ENCODE measurements at places on chromosomes 2 and 18. TPM values are rescaled to one million over a fixed set of nuclear protein-coding genes. Genes with fewer than 3 reads are reported as not detected.
A peak's percentile ranks its signal among the peaks of the same experiment; 100 is the strongest.

ARHGAP25 gene
- 117 TPM for total RNA-seq

VIL1 gene
- total RNA-seq, result not detected

ERFE gene
- total RNA-seq, result 0.42 TPM

ACADL gene
- not detected for total RNA-seq

DNA sequence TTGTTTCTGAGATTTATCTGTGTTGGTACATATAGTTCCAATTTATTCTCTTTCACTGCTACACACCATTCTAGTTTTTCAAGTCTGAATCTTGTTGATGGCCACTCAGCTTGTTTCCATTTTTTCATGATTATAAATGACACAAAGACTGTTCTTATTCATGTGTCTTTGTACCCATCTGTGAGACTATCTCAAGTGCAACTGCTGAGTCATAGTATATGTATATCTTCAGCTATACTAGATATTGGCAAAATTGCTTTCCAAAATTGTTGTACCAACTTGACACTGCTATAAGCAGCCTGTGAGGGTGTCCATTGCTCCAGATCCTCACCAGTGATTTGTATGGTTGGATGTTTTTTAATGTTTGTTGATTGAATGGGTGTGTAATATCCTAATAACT, 37.2 kb upstream of the RTN4 start:
- DNase-seq, result no peak

DNA sequence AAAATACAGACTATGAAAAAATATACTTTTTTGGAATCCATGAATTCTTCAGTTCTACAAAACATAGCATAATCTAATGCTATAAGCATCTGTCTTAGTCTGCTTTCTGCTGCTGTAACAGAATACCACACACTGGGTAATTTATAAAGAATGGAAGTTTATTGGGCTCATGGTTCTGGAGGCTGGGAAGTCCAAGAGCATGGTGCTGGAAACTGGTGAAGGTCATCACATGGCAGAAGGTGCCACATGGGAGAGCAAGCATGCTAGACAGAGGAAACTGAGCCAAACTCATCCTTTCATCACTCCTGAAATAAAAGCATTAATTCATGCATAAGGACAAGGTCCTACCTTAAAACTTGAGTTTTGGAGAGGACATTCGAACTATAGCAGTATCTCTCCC, 26.6 kb upstream of the NOSTRIN start:
- DNase-seq, result no peak

- DNase-seq, result peak; percentile 56
Observed at GRCh38 chr2:230925879-230926765, 1.1 kb upstream of the GPR55 start.

- no peak for DNase-seq
Observed at GRCh38 chr2:159939946-159940345, 122.5 kb downstream of the PLA2R1 start.

DNA sequence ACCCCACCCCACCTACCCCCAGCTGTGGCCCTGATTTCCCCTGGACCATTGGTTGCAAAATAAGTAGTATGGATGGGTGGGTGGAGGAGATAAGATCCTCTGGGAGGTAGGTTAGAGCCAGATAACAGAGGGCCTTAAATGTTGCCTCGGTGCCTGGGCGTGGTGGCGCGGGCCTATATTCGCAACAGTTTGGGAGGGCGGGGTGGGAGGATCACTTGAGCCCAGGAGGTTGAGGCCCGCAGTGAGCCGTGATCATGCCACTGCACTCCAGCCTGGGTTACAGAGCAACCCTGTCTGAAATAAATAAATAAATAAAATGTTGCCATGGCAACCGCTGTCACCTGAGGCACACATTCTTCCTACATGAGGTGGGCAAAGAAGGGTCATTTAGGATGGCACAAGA, 103.3 kb upstream of the GATA6 start:
- DNase-seq, result no peak

DNA sequence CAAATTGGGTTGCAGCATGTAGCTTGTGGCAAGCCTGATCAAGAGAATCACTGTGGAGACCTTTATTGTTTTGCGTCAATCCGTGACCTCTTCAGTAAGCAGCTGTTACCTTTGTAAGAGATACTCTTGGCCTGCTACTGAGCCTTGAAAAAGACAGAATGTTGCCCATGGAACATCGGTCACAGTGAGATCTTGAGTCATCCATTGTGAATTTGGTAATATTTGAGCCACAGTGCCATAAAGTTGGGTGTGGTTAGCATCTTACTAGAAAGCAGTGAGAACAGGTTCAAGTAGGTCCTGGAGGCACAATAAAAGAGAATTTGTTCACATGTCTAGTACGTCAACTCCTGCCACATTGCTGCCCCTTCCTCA, 12.7 kb upstream of the EFR3B start:
- DNase-seq, result no peak

DNA sequence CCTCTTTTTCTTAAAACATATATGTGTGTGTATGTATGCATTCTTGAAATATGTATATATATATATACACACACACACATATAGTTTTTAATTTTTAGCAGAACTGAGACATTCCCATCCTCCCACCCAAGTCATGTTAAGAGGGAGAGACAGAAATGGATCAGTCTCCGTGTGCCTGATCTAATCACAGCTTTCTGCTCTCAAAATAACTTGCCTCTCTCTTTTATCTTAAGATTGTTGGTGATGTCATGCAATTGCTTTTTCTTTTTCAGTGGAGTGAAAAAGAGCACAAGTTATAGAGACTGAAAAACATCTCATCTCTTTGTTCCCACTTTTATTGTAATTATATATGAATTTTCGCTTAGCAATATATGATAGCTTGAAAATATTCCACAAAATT, 279.9 kb upstream of the DOK6 start:
- DNase-seq, result no peak

GRCh38 chr2:44362207-44363015, 664 bp downstream of the CAMKMT start:
- DNase-seq, result peak; percentile 58

- no peak for DNase-seq
Observed at GRCh38 chr2:234747032-234747431, 204.8 kb upstream of the SH3BP4 start.

DNA sequence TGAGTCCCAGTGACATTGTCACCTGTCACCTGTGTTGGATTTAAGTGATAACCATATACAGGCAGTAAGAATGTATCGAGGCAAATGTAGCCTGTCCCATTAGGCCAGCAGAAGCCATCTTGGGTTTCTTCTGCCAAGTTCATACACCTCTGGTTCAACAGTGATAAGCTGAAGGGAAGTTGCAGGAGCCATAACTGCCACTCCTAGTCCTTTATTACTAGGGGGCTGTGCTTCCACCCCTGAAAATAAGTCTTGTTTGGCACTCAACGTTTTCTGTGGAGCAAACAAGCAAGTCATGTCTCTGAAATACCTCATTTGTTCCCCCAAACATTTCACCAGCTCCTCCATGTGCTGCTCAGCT, 58.1 kb upstream of the ALPP start:
- no peak for DNase-seq

DNA sequence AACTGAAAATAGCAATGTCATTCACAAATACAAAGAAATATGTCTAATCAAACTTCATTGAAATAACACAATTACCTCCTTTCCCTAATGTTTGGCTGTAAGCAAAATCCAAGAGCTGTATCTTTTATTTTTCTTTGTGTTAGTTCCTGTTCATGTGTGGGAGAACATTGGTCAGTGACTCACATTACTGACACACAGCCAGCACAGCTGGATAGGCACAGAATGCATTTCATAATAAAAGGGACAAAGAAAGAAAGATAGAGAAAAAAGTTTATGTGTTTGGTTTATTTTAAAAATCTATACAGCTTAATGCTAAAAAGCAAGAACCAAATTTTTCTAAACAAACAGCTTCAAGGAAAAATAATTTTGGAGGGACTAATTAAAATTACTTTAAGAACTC, 185.6 kb upstream of the COL3A1 start:
- no peak for DNase-seq

DNA sequence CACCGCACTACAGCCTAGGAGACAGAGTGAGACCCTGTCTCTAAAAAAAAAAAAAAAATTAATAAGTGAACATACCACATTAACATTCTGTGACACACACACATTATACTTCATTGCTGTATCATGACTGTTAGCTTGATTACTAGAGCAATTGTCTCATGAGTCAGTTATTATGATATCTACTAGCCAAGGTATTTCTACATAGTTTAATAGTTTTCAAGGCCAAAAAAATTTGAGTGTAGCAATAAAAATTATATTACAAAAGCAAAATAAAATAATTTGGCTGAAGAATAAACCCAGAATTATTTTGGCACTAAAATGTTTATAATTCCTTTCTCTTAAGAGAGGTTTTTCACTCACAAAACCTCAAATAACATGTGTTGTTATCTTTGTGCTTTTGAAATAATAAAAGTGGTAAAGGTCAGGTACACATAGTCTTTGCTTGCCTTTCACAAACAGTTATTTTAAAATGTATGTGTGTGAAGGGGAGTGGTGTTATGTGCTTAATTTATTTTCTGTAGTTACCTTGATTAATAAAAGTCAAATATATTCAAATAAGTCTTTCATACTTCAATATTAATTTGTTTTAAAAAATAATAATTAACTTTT, 136.9 kb upstream of the SPOPL start:
- no peak for DNase-seq

DNA sequence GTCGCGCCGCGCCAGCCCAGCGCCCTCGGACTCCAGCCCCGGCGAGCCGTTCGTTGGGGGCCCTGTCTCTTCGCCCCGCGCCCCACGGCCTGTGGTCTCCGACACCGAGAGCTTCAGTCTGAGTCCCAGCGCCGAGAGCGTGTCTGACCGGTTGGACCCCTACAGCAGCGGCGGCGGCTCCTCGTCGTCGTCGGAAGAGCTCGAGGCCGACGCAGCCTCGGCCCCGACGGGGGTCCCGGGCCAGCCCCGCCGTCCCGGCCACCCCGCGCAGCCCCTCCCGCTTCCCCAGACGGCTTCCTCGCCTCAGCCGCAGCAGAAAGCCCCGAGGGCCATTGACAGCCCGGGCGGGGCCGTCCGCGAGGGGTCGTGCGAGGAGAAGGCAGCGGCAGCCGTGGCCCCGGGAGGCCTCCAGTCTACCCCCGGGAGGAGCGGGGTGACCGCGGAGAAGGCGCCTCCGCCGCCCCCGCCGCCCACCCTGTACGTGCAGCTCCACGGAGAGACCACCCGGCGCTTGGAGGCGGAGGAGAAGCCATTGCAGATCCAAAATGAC, 1.4 kb downstream of the PHLPP1 start:
- DNase-seq, result peak; percentile 64
